Body of pancreas (tissue), 4 donors: ENCODE measurements at places on chromosomes 11 and 22. TPM values are rescaled to one million over a fixed set of nuclear protein-coding genes. Genes with fewer than 3 reads are reported as not detected.

DNA sequence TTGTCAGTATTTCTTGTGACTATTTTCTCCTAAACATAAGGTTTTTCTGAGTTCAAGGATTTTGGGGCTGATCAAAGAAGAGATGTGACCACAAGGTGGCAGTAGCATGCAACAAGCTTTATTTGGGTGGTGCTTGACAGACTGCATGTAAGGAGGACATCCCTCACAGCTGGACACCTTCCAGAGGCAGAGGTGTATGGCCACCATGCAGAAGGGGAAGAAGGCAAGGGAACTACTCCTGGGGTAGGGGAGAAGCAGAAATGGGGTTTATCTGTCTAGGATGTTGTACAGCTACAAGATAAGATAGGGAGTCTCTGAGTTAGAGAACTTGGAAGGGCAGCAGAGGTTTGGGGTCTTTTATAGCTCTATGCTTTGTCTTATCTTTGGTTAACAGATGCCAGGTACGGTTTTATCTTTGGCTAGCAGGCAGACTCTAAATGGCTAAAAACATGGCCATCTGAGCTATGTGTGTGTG lies 5.1 kb upstream of the BIRC2 start:
- peak; percentile 88 for DNase-seq

- DNase-seq = no peak
Observed at GRCh38 chr11:5460983-5461621, 12.0 kb downstream of the OR51I2 start.

Gene LSP1
- total RNA-seq = 9.9 TPM

Gene TYR
- total RNA-seq = not detected

GRCh38 chr11:128390246-128390645 lies 197.1 kb downstream of the ETS1 start:
- no peak for DNase-seq

Gene DEFB131B
- total RNA-seq = not detected

Gene PANX3
- not detected for total RNA-seq

GRCh38 chr22:42683578-42684283 lies 34.5 kb upstream of the CYB5R3 start:
- DNase-seq = no peak

Gene RIMBP3C
- total RNA-seq = under 0.01 TPM

DNA sequence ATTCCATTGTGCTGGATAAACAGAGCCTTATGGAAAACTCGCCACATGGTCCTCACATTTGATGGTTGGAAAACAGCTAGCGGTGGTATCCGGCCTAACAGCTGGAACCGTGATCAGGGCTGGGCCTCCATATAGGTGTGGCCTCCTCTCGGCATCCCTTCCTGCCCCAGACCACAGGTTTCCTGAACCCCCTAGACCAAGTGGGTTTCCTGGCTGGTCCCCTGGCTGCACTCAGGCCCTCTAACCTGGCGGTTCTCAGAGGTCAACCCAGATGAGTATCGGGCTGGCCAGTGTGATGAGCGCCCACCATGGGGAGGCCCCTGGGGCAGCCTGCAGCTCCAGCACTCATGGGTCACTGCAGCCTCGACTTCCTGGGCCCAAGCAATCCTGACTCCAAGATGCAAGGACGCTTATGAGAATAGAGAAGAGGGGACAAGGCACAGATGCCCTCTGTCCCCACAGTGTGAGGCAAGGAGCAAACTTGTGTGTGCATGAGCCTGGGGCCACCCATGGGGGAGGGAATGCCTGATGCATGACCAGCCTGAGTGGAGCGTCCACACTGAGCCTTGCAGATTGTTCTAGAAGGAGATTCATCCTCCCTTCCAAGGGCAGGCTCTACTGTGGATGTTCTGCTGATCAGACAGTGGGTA lies 53.4 kb upstream of the WNT7B start:
- peak; percentile 10 for DNase-seq

DNA sequence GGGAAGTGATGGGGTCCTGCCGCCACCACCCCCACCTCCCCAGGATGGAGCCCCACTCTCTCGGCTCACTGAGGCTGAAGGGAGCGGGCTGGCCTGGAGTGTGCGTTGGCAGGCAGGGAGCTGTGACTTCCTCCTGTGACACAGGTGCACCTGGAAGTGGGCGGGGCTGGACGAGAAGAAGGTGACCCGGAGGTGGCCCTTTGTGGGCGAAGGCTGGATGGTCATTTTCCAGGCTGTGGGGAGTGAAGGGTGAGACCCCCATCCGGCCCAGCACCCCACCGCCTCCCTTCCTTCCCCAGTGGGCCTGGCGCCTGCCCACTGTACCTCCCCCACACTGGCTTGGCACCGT lies 15.3 kb downstream of the IL17REL start:
- no peak for DNase-seq

Gene KRTAP5-2
- total RNA-seq = not detected

Gene MUC2
- total RNA-seq = under 0.01 TPM

Gene BARX2
- 1.8 TPM for total RNA-seq

Gene BIRC3
- total RNA-seq = 13.2 TPM

Gene IFITM5
- not detected for total RNA-seq

Gene OR4D9
- not detected for total RNA-seq

Gene CCDC89
- total RNA-seq = not detected

Gene PIH1D2
- total RNA-seq = not detected

- DNase-seq = no peak
Observed at GRCh38 chr22:26476705-26477340, 6.8 kb downstream of the HPS4 start.

GRCh38 chr11:30859669-30860068 lies 273.5 kb upstream of the MPPED2 start:
- DNase-seq = no peak

- peak; percentile 56 for DNase-seq
Observed at GRCh38 chr22:40511604-40512003, 124.9 kb downstream of the MRTFA start.

DNA sequence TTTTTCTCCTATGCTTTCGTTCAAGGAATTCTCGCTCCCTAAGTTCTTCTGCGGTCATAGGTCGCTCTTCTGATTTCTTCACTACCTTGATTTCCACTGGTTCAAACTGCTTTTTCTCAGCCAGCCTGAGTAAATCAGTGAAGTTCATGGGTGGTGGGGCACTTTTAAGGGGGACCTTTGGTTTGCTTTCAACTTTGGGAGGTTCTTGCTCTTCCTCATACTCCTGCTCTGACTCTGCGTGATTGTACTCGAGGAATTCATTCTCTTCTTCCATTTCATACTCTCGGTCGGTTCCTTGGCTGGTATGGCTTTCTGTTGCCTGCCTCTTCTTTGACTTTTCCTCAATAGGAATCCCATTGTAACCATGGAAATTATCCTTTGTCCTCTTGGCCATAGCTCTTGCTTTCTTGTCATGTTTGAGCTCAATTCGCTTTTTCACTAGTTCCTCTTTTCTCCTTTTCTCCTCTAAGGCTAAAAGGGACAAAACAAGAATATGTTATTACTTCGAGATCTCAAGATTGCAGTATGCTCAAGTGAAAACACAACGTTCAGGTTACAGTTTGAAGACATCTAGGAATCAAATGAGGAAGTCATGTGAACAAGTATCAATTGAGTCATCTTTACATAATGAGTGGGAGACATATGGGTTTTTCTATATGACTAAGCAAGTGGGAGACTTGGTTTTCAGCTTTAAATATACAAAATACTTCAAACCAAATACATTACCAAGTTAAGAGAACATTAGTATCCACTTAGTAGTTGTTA lies 16.2 kb downstream of the MISFA start:
- DNase-seq = no peak

Gene CHKB
- 122 TPM for total RNA-seq

Gene C11orf52
- 14.8 TPM for total RNA-seq

- no peak for DNase-seq
Observed at GRCh38 chr11:2163428-2163978, 2.5 kb upstream of the INS start.

DNA sequence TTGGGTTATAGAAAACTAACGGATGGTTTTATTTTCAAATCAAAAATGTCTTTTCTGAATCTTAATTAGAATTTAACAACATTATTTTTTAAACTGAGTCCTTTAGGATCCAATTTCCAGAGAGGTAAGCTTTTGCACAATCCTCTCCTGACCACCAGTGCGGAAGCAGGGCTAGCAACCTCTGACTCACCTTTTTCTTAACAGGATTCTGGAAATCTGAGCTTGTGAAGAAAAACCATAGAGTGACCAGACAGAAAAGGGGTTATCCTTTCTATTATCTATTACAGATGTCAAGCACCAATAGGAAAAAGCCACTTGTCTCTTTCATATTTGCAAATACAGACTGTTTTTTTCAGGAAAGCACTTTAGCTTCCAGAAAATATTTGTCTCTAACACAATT lies 25.3 kb downstream of the ALG9 start:
- no peak for DNase-seq

- no peak for DNase-seq
Observed at GRCh38 chr11:60288531-60288930, 8.1 kb downstream of the MS4A4A start.

Gene NPAS4
- not detected for total RNA-seq

DNA sequence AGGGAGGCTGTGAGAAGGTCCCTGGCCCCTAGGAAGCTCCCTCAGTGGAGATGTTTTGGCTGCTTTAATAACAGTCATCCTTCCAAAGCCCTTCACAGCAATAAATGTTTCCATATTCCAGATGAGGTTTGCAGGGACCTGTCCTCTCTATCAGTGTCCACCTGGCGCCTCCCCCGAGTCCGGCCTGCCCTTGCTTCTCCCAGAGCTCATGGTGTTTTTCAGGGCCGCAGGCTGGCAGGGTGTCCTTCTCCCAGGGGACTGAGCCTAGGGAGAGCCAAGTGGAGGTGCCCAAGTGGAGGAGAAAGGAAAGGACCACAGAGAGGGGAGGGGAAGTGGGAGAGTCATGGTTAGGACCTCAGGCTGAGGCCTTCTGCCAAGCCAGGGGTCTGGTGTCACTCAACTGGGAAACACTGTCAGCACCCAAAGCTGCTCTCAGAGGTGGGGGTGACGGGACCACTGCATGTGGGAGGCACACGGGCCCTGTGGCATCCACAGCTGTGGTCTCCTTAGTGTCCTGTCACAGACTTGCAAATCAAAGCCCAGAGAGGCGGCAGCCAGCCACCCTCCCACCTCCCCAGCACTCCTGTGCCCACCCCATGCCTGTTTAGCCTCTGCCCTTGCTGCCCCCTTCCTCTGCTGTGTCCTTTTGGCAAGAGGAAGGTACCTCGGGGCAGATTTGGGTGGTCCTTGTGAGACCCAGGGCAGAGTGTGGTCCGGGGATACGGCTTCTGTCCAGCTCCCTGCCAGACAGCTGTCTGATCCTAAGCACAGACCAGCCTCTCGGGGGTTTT lies 6.4 kb downstream of the DERL3 start:
- DNase-seq = no peak

Gene OR4A47
- not detected for total RNA-seq

DNA sequence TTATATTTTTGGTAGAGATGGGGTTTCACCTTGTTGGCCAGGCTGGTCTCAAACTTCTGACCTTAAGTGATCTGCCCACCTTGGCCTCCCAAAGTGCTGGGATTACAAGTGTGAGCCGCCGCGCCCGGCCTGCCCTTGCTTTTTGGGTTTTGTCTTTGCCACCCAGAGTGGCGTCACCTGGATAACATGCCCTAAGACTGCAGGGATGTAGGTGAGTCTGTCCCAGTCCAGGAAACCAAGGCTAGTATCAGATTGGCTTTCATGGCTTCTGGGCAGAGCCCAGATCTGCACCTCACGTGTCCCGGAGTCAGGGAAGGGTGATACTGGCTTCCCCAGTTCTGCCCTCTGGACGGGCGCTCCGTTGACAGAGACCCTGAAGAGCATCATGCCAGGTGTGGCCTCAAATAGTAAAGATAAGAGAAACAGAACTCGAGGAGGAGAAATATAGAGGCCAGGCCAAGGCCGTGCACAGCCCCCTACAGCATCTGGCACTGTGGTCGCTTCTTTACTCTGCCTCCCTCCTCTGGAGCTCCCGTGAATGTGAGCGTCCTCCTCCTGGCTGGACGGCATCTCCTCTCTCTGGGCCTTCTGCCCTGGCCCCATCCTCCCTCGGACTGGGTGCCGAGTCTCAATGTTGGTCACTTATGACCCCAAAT lies 7.8 kb upstream of the APOBEC3B start:
- DNase-seq = no peak

Gene PPP1CA
- 104 TPM for total RNA-seq

- DNase-seq = no peak
Observed at GRCh38 chr22:41550952-41551491, 6.8 kb upstream of the POLR3H start.
